ENCODE measurements at places on chromosomes 2 and 18. TPM values are rescaled to one million over a fixed set of nuclear protein-coding genes. Genes with fewer than 3 reads are reported as not detected.

The MTCL1 gene
- 5.2 TPM for total RNA-seq

The PSMA8 gene
- total RNA-seq = not detected

The OTOS gene
- total RNA-seq = not detected

The B4GALT6 gene
- 7.0 TPM for total RNA-seq

The TUBB8B gene
- total RNA-seq = not detected

The SLC30A3 gene
- total RNA-seq = 34.7 TPM

The DNAJC27 gene
- total RNA-seq = 1.6 TPM

The COLEC12 gene
- 61.7 TPM for total RNA-seq

The CHRNG gene
- not detected for total RNA-seq

The QPCT gene
- 7.1 TPM for total RNA-seq

The UCN gene
- total RNA-seq = 0.44 TPM

The MAB21L4 gene
- not detected for total RNA-seq

The ABCG8 gene
- total RNA-seq = not detected

The SPP2 gene
- not detected for total RNA-seq

The ARHGEF4 gene
- total RNA-seq = 1.0 TPM

The CFAP65 gene
- total RNA-seq = not detected

The CRYGC gene
- not detected for total RNA-seq

The ATRAID gene
- 95.0 TPM for total RNA-seq

The CFAP221 gene
- 0.16 TPM for total RNA-seq

The BCL2L11 gene
- total RNA-seq = 6.0 TPM

The UPP2 gene
- not detected for total RNA-seq

The NEU2 gene
- not detected for total RNA-seq

The HOXD10 gene
- 0.49 TPM for total RNA-seq

The PRSS56 gene
- total RNA-seq = not detected

The LRATD1 gene
- total RNA-seq = 2.1 TPM

The IL1RN gene
- total RNA-seq = not detected

The GALNT5 gene
- total RNA-seq = under 0.01 TPM

The FBXO48 gene
- total RNA-seq = 0.50 TPM

The ALLC gene
- not detected for total RNA-seq

The SOX11 gene
- total RNA-seq = under 0.01 TPM

The GALNT14 gene
- total RNA-seq = 0.13 TPM

The INO80B gene
- total RNA-seq = 11.4 TPM

The SPC25 gene
- 3.0 TPM for total RNA-seq

The VAMP5 gene
- 129 TPM for total RNA-seq

The IMPACT gene
- total RNA-seq = 13.8 TPM

The ABCB11 gene
- total RNA-seq = under 0.01 TPM

The DQX1 gene
- total RNA-seq = 0.16 TPM

The NIFK gene
- 18.8 TPM for total RNA-seq

The VWC2L gene
- total RNA-seq = not detected

The NOSTRIN gene
- total RNA-seq = 6.1 TPM

The GPR75 gene
- 3.5 TPM for total RNA-seq

The GREB1L gene
- total RNA-seq = 1.3 TPM

The ADCYAP1 gene
- total RNA-seq = not detected

The CBLN2 gene
- total RNA-seq = not detected

The SPHKAP gene
- total RNA-seq = not detected

The C1QL2 gene
- not detected for total RNA-seq
